Stimulated activated CD4-positive, alpha-beta T cell treated with anti-CD3 and anti-CD28 coated beads, Interleukin-15, amount 100 ng/mL, for 1 hour (primary cell): ENCODE measurements at places on chromosomes 1 and 21.

DNA sequence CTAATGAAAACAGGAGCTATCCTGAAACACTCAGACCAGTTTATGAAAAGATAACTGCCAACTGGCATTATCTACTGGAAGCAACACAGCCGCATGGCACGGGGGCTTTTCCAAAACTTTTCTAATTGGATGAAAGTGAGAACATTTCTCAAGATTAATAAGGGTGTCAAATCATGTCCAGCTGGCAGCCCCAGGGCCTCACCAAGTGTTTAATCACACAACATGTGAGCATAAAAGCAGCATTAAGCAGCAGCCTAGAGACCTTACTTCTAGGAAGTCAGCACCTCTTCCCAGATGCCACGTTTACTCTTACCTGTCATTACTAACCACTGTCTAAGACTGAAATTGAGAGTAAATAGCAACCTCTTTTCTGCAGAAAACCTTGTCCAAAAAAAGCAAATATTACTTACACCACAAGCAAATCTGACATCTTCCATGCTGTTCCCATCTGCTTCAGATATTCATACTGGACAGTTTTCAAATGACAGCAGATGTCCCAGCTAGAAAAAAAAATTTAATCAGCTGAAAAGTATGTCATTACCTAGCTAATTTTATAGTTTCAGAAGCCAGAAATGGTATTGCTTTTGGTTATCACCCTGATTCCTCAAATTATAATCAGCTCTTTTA, 341.5 kb upstream of the ZP4 start:
- DNase-seq, result no peak

DNA sequence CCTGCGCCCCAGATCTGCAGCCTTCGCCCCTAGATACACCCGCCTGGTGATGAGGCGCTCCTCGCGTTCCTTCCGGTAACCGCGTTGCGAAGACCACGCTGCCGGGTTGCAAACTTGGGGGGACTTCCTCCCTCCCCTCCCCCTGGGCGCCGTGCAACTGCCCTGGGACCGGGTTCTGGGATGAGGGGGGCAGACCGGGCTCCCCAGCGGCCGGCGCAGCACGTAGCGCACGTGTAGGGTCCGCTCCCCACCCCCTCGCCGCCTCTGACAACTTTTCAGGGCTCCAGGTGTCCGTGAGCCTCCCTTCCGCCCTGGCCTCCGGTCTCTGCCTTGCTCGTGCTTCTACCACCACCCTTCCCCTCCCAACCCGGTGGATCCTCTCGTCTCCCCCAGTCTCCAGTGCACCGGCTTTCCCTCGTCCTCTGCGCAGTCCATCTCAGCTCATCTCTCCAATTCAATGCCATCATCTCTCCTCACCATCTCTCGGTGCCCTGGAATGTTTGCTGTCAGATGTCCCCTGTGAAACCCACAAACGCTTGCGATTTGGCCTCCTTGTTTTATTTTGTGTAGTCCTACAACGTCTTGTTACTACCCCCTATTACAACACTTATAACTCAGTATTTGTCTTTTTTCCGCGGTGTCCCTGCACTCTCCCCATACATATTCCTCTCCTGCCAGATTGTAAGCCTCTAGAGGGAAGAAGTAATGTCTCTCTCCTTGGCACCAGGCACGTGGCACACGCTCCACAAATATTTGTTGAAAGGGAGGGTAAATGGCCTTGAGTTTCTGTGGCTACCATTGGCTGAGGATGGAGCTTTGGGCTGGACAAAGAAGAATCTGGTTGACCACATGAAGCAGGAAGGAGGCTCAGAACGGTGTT, 782 bp downstream of the PCAT6 start:
- DNase-seq, result no peak

DNA sequence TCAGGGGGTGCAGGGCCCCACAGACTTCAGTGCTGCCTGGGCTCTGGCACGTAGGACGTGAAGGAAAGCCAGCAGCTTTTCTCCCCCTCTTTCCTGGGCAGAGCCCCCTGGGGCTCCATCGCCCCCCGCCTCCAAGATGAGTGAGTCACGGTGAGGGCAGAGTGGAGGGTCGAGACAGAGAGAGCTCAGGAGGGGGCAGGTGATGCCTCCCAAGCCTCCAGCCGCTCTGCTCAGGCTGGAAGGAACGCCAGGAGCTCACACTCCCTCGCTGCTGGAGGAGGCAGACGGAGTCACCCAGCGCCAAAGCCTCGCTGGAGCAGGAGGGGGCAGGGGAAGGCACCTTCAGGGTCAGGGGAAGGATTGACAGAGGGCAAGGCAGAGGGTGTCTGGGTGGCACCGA, 119.5 kb downstream of the CASZ1 start:
- DNase-seq, result no peak

GRCh38 chr1:107976836-107977235, 11.9 kb upstream of the VAV3 start:
- DNase-seq, result no peak

DNA sequence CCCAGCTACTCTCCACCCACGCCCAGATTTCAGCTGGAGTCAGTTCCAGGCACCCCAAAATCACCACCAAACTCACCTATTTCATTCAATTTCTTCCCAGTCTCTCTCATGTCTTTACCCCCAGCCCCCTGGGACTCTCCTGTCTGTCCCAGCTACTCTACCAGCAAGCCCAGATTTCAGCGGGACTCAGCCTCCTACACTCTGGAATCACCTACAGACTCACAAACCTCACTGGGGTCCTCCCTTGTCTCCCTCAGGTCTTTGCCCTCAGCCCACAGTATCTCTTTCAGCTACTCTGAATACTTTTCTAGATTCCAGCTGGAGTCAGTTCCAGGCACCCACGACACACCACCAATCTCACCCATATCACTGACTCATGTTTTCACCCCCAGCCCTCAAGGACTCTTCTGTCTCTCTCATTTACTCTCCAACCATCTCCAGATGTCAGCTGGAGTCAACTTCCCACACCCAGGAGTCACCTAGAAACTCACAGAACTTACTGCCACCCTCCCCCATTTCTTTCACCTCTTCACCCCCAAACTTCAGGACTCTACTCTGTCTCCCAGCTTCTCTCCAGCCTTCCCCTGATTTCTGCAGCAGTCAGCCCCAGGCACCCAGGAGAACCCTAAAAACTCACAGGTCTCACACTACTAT, 1529.3 kb upstream of the TPTE start:
- DNase-seq, result no peak

- no peak for DNase-seq
Observed at GRCh38 chr21:36747041-36747814, 48.3 kb downstream of the SIM2 start.

DNA sequence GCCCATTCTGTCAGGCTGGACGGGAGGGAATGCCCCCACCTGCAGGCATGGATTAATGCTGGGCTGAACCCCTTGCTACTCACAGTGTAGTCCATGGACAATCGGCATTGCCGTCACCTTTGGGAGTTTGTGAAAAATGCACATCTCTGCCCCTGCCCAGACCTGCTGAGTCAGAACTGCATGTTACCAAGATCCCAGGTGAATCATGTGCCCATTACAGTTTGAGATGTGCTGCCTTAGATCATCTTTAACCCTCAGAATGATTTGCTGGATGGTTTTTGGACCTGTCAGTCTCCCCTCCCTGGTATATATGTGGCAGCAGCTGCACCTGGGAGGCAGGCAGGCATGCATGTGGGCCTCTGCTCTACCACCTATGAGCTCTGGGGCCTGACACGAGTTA, 15.0 kb downstream of the HTR6 start:
- no peak for DNase-seq

DNA sequence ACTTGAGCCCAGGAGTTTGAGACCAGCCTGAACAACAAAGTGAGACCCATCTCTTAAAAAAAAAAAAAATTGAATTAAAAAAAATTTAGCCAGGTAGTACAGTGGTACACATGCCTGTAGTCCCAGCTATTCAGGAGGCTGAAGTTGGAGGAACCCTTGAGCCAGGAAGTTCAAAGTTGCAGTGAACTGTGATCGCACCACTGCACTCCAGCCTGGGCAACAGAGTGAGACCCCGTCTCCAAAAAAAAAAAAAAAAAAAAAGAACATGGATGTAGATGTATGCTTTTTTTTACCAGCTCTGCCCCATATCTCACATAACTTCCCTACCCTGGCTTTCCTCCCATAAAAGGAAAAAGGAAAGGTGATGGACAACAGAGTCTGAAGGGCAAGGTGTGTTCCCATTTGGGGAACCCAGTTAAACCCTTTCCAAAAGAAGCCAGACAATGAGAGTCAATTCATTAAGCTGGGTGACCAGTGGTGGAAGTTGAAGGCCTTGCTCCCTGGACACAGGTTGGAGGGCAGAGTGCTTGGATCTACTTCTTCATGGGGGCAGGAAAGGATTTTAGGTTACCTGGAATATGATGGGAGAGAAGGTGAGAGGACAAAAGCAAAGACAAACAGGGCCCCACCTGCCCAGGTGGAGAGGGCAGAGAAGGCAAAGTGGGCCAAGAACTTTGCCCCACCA, 2.9 kb downstream of the KRTCAP2 start:
- DNase-seq, result no peak

- DNase-seq, result no peak
Observed at GRCh38 chr1:175390522-175391254, 198.1 kb upstream of the KIAA0040 start.

DNA sequence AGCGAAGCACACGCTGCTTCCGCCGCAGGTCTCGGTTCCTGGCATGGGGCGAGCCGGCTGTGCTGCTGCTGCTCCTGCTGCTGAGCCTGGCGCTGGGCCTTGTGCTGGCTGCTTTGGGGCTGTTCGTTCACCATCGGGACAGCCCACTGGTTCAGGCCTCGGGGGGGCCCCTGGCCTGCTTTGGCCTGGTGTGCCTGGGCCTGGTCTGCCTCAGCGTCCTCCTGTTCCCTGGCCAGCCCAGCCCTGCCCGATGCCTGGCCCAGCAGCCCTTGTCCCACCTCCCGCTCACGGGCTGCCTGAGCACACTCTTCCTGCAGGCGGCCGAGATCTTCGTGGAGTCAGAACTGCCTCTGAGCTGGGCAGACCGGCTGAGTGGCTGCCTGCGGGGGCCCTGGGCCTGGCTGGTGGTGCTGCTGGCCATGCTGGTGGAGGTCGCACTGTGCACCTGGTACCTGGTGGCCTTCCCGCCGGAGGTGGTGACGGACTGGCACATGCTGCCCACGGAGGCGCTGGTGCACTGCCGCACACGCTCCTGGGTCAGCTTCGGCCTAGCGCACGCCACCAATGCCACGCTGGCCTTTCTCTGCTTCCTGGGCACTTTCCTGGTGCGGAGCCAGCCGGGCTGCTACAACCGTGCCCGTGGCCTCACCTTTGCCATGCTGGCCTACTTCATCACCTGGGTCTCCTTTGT, 2.6 kb downstream of the TAS1R3 start:
- no peak for DNase-seq

GRCh38 chr1:169676001-169676400, 35.4 kb downstream of the SELL start:
- DNase-seq, result no peak

- DNase-seq, result no peak
Observed at GRCh38 chr1:82646336-82646735, 845.6 kb downstream of the ADGRL2 start.

DNA sequence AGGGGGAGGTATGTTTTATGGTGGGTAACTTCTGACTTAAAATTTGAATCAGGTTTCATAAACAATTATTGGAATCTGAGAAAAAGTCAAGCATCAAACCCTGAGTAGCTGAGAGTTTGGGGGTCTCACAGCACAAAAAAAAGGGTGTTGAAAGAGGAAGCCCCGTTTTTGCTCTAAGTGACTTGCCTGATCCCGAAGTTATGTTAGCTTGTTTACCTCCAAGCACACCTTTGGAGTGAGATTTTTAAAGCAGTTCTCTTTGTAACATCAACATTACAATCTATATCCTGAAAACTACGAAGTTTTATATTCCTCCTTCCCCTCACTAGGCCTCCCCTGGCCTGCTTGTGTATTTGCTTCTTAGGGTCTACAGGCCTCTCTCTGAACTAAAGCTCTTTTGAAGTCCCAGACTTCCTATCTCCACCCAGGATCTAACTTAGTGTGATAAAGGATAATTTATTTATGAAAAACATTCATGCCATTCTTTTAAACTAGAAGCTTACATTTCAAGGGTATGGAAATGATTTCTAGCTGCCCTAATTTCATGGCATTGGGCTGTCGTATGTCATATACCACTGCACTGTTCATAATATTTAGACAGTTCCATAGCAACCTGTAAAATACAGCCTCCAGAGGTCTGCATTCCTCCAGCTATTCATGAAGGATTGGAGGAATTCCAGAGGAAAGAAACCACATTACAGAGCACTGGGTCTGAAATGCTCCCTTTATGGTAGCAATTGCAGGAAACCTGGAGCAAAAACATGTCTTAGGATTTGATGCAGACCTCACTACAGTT, 36.1 kb upstream of the RGS1 start:
- DNase-seq, result no peak

GRCh38 chr1:53294567-53294966, 33.3 kb downstream of the LRP8 start:
- DNase-seq, result no peak

- DNase-seq, result no peak
Observed at GRCh38 chr1:96256130-96256790, 465.3 kb upstream of the PTBP2 start.

DNA sequence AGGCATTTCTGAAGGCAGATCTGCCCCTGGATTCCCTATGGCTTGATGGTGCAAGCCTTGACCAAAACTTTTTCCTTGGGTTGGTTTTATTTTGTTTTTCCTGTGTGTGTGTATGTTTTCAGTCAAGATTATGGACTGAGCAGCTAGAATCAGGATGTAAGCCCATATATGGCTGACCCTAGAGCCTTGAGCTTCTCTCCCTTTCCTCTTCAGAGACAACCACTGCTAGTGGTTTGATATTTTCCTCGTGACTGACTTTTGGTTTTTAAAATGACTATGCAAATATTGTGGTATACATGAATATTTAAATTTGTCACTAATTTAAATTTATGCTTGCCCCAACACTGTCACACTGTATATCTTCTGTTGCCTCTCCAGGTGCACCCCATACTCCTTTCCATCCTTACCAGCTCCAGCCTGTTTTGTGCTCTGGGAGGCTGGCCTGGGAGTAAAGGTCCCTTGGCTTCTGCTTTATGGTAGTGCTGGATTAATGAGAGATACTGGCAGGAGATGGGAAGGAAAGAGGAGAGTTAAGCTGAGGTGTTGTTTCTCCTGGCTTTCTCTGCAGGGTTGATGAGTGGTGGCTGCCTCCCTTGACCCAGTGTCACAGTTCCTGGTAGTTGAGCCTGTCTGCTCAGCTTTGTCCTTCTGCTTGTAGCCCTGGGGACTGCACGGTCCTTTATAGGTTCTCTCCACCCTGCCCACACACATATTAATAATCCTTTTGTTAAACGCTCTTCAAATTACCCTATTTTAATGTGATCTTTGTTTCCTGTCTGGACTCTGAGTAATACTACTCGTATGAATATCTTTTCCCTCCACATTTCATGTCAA, 44.4 kb downstream of the RWDD3 start:
- no peak for DNase-seq

- no peak for DNase-seq
Observed at GRCh38 chr1:227794817-227795192, 20.7 kb upstream of the PRSS38 start.

DNA sequence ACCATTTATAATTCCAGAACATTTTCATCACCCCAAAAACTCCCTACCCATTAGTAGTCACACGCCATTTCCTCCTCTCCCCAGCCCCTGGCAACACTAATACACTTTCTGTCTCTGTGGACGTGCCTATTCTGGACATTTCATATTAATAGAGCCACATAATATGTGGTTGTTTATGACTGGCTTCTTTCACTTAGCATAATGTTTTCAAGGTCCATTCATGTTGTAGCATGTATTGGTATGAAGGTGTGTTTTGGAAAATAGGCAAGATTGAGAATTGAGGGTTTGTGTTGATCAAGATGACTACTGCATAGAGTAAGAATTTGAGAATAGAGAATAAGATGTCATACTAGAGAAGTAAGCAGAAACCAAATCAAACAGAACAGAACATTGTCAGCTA, 67.5 kb downstream of the ZFYVE9 start:
- DNase-seq, result no peak
